ENCODE measurements at places on chromosomes 11 and 22. TPM values are rescaled to one million over a fixed set of nuclear protein-coding genes. Genes with fewer than 3 reads are reported as not detected.

- H3K4me3 ChIP-seq: no peak overlapping the region
- H3K36me3 ChIP-seq: no peaks in the 10 kb centered on the region
- H3K4me1 ChIP-seq: peaks cover 10% of the 10 kb centered on the region
- peaks cover 37% of the 10 kb centered on the region for H3K27me3 ChIP-seq
- no peak overlapping the region for H3K27ac ChIP-seq
These were observed 122.6 kb downstream of the IGLL1 start for GRCh38 chr22:23457380-23457985.

GRCh38 chr11:47269002-47269828 is 718 bp upstream of the MADD start:
- H3K36me3 ChIP-seq: peaks cover 14% of the 10 kb centered on the region
- peak; percentile 89 for DNase-seq
- peak overlapping the region; percentile 99 for H3K27ac ChIP-seq

GRCh38 chr11:56151376-56151775 is 8.7 kb downstream of the OR8K5 start:
- no peak overlapping the region for H3K27ac ChIP-seq
- no peak overlapping the region for H3K4me3 ChIP-seq
- no peak for DNase-seq
- no peaks in the 10 kb centered on the region for H3K4me1 ChIP-seq

DNA sequence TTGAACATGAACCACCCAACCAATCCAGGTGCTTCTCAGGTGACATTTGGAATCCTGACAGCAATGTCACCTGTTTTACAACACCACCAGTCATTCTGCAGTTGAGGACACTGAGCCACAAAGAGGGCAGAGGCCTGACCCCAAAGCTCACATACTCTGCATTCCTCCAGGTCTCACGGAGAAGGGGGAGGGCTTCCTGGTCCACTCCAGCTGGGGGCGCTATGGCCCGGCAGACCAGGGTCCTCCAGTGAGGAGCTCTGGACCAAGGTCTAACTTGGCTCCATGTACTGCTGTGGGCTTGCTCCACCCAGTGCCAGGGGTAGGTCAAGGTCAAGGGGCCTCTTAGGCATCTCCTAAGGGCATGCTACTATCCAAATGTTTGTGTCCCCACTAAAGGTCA is 1.5 kb upstream of the PNPLA3 start:
- H3K27ac ChIP-seq: no peak overlapping the region
- H3K4me3 ChIP-seq: no peak overlapping the region
- no peaks in the 10 kb centered on the region for H3K36me3 ChIP-seq
- H3K27me3 ChIP-seq: peaks cover 23% of the 10 kb centered on the region
- DNase-seq: no peak

DNA sequence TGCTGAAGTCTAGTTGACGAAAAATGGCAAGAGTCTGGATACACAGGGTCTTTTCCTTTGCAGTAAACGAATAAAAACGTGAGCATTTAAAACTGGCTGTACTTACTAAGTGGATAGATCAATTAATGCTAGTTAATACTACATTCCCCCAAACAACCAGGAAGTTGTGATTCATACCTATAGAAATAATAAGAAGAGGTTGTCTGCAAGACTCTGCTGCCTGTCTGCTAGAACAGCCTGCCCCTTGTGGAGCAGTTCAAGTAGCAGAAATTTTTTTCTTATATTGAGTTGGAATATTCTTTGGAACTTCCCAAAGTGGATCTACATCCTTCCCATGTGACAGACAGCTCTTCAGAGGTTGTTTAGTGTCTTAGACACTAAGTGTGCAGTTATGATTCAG is 86.8 kb downstream of the TEAD1 start:
- no peaks in the 10 kb centered on the region for H3K4me1 ChIP-seq
- H3K27ac ChIP-seq: no peak overlapping the region
- peaks cover 29% of the 10 kb centered on the region for H3K27me3 ChIP-seq
- DNase-seq: no peak

- H3K36me3 ChIP-seq: no peaks in the 10 kb centered on the region
- H3K4me3 ChIP-seq: no peak overlapping the region
- no peak for DNase-seq
- no peak overlapping the region for H3K27ac ChIP-seq
- H3K27me3 ChIP-seq: no peaks in the 10 kb centered on the region
These were observed 1293.9 kb downstream of the JRKL start for GRCh38 chr11:97683733-97684132.

GRCh38 chr11:112961146-112961668 is at the start of gene NCAM1:
NCAM1 (plus strand) TSS chr11:112961420.
- H3K4me1 ChIP-seq: peaks cover 12% of the 10 kb centered on the region
- peak within 1 kb of the TSS; percentile 73 for H3K4me3 ChIP-seq
- H3K36me3 ChIP-seq: peaks cover 1% of the 10 kb centered on the region
- H3K27ac ChIP-seq: peak within 1 kb of the TSS; percentile 79

GRCh38 chr11:57324154-57324885 is 432 bp downstream of the TNKS1BP1 start:
- H3K36me3 ChIP-seq: peaks cover 37% of the 10 kb centered on the region
- H3K27me3 ChIP-seq: no peaks in the 10 kb centered on the region
- peaks cover 50% of the 10 kb centered on the region for H3K4me1 ChIP-seq
- peak overlapping the region; percentile 82 for H3K4me3 ChIP-seq
- peak overlapping the region; percentile 89 for H3K27ac ChIP-seq

DNA sequence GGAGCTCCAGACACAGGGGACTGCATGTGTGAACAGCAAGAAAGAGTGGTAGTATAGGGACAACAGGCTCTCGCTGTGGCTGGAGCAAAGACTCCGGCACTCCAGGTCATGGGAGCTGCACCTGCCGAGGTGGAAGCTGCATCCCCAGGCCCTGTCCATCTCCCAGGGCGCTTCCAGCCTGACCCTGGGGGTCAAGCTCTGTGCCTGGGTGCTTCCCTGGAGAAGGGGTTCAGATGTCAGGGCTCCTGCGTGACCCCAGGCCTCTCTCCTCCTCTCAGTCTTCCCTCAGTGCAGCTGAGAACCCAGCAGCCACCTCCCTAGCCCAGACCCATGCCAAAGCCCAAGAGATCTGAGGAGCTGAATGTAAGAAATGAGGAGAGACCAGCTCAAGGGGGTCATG is 3.4 kb downstream of the TMPRSS4 start:
- H3K27me3 ChIP-seq: no peaks in the 10 kb centered on the region
- H3K4me3 ChIP-seq: no peak overlapping the region
- no peaks in the 10 kb centered on the region for H3K4me1 ChIP-seq
- no peaks in the 10 kb centered on the region for H3K36me3 ChIP-seq

DNA sequence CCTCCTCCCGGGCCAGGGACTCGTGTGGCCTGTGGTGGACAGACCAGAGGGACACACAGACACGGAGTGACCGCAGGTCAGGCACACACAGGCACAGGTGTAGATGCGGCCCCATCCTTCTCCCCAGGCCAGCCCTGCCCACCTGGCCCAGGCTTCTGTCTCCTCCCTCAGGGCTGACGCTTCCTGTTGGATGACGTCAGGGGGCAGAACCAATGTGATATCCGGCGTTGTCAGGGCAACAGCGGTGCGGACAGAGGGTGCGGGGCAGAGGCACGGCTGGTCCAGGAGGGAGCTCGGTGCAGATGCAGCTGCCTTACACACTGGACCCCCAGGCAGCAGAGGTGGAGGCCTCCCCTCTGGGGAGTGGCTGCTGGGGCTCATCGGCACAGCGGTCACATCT is 2.9 kb upstream of the TUBGCP6 start:
- no peaks in the 10 kb centered on the region for H3K27me3 ChIP-seq
- peaks cover 9% of the 10 kb centered on the region for H3K36me3 ChIP-seq
- peak overlapping the region; percentile 75 for H3K27ac ChIP-seq

GRCh38 chr11:132423266-132423665 is 1052.9 kb downstream of the NTM start:
- H3K4me3 ChIP-seq: no peak overlapping the region
- no peak for DNase-seq
- no peaks in the 10 kb centered on the region for H3K27me3 ChIP-seq
- H3K4me1 ChIP-seq: no peaks in the 10 kb centered on the region

- peaks cover 6% of the 10 kb centered on the region for H3K36me3 ChIP-seq
- peak overlapping the region; percentile 94 for H3K27ac ChIP-seq
- H3K27me3 ChIP-seq: peaks cover 13% of the 10 kb centered on the region
- peak overlapping the region; percentile 79 for H3K4me3 ChIP-seq
- H3K4me1 ChIP-seq: peaks cover 44% of the 10 kb centered on the region
These were observed 14.5 kb upstream of the CYTH4 start for GRCh38 chr22:37267661-37268413.

DNA sequence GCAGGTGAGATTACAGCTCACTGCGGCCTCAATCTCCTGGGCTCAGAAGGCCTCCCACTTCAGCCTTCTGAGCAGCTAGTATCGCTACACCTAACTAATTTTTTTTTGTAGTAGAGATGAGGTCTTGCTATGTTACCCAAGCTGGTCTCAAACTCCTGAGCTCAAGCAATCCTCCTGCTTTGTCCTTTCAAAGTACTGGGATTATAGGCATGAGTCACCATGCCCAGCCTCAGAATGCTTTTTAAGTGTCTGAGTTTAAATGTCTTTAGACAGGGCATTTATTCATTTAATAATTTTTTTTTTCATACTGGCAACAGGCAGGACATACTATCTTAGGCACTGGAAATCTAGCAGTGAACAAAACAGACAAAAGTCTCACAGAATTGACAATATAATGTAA is 27.7 kb downstream of the LRP4 start:
- DNase-seq: no peak
- H3K4me1 ChIP-seq: peaks cover 2% of the 10 kb centered on the region
- H3K4me3 ChIP-seq: no peak overlapping the region
- no peaks in the 10 kb centered on the region for H3K36me3 ChIP-seq
- H3K27ac ChIP-seq: no peak overlapping the region
- H3K27me3 ChIP-seq: peaks cover 4% of the 10 kb centered on the region

GRCh38 chr11:108914211-108914610 is 249.3 kb downstream of the DDX10 start:
- DNase-seq: no peak
- H3K36me3 ChIP-seq: peaks cover 9% of the 10 kb centered on the region
- no peak overlapping the region for H3K4me3 ChIP-seq
- no peak overlapping the region for H3K27ac ChIP-seq
- no peaks in the 10 kb centered on the region for H3K27me3 ChIP-seq

GRCh38 chr11:119712459-119713358 is 16.3 kb downstream of the NECTIN1 start:
- H3K27me3 ChIP-seq: peaks cover 26% of the 10 kb centered on the region
- H3K36me3 ChIP-seq: no peaks in the 10 kb centered on the region
- DNase-seq: no peak
- H3K4me1 ChIP-seq: no peaks in the 10 kb centered on the region
- H3K27ac ChIP-seq: no peak overlapping the region

DNA sequence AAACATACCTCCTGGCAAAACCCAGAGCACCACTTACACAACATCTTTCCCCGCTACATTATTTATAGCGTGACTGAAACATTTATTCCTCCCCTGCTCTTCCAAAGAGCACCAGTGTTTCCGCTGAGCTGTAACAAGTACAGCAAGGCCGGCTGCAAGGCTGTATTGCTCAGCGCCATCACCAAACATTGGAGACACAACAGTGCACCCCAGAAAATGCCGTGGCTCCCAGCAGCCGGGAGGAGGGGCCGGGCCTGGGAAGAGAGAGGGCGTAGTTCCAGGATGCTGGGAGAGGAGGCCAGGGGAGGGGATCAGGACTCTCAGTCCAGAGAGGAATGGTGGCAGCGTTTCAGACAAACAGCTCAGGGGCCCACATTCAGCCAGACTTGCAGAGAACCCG is 133.2 kb downstream of the DSCAML1 start:
- H3K36me3 ChIP-seq: no peaks in the 10 kb centered on the region
- H3K4me3 ChIP-seq: no peak overlapping the region
- H3K27ac ChIP-seq: no peak overlapping the region
- H3K4me1 ChIP-seq: no peaks in the 10 kb centered on the region

- no peak overlapping the region for H3K4me3 ChIP-seq
- no peak overlapping the region for H3K27ac ChIP-seq
- no peaks in the 10 kb centered on the region for H3K4me1 ChIP-seq
These were observed 36.1 kb upstream of the ANKK1 start for GRCh38 chr11:113351480-113351879.

DNA sequence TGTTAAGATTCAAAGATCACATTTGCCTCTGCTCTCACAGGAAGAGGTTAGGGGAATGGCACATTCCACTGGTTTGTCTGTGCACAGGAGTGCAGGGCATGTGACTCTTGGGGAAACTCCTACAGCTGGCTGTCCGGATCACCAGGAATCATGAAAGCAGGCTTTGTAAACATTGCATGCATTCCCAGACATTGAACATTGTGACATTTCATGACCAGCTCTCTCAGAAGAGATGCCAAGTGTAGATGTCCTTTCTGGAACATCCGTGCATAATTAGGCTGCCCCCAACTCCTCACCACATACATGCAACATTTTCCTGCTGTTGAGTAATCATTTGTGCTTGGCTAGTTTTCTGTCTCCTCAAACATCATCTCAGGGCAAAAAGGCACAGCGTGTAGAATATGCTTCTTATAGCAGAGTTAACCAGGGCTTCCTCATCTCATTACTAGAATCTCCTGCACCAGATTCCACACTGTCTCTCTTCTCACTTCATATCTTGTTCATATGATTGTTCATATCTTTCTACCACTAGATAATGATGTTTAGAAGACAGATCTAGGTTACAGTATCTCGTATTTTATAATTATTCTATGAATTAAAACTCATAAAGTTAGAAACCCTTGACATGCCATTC is 694.7 kb downstream of the NTM start:
- no peak for DNase-seq
- H3K27me3 ChIP-seq: no peaks in the 10 kb centered on the region
- no peaks in the 10 kb centered on the region for H3K4me1 ChIP-seq
- H3K36me3 ChIP-seq: no peaks in the 10 kb centered on the region
- no peak overlapping the region for H3K27ac ChIP-seq
- H3K4me3 ChIP-seq: no peak overlapping the region

DNA sequence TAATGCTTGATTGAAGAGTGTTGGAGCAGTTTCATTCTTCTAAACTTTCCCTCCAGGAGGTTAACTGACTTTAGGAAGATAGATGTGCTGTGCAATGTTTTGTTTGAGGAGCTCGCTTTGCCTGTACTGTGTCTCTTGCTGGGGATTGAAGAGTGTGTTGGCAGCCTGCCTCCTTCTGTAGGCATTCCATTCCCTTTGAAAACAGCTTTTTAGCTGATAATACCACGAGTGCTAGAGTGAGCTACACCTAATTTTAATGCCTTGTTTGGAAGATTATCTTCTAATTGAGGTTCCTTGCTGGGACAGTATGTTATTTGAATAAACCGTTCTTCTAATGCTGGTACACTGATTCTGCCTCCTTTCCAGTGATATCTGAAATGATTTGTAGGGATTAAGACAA is 7.2 kb downstream of the DDX10 start:
- no peak for DNase-seq
- no peak overlapping the region for H3K4me3 ChIP-seq
- peaks cover 19% of the 10 kb centered on the region for H3K4me1 ChIP-seq
- no peaks in the 10 kb centered on the region for H3K27me3 ChIP-seq
- H3K36me3 ChIP-seq: peaks cover 23% of the 10 kb centered on the region

The B3GAT1 gene
- 1.6 TPM for total RNA-seq

The MMP11 gene
- 0.50 TPM for total RNA-seq

The ARRB1 gene
- total RNA-seq: 24.3 TPM

The MFRP gene
- not detected for total RNA-seq

The MISFA gene
- total RNA-seq: 0.67 TPM

The DYNC2H1 gene
- total RNA-seq: 1.3 TPM

The SLC7A4 gene
- not detected for total RNA-seq

The AAMDC gene
- total RNA-seq: 18.8 TPM

The ZNF215 gene
- 1.4 TPM for total RNA-seq

The LARGE2 gene
- total RNA-seq: 0.44 TPM

The GGT1 gene
- total RNA-seq: 48.1 TPM
